ENCODE measurements at places on chromosomes 6 and 20.
A peak's percentile ranks its signal among the peaks of the same experiment; 100 is the strongest.

DNA sequence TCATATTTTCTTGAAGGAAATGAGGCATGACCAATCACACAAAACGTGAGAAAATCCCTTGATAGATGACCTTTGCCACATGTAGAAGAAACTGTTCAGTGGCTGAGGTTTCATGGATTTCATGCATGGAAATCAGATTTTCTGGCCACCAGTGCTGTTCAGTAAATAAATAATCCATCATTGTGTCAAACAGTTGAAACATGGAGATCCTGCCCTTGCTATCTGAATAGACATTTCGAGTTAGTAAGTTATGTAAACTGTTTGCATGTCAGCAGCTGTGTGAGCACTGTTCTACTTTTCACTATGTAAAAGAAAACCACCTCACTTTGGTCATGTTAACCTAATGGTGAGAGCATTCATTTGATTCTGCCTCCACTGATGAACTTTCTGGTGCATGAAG is 793.9 kb upstream of the EPHA7 start:
- no peak for DNase-seq

- DNase-seq: no peak
Observed at GRCh38 chr6:1028723-1029122, 283.2 kb upstream of the FOXQ1 start.

GRCh38 chr20:4855097-4855496 is 133.4 kb downstream of the PRND start:
- no peak for DNase-seq

DNA sequence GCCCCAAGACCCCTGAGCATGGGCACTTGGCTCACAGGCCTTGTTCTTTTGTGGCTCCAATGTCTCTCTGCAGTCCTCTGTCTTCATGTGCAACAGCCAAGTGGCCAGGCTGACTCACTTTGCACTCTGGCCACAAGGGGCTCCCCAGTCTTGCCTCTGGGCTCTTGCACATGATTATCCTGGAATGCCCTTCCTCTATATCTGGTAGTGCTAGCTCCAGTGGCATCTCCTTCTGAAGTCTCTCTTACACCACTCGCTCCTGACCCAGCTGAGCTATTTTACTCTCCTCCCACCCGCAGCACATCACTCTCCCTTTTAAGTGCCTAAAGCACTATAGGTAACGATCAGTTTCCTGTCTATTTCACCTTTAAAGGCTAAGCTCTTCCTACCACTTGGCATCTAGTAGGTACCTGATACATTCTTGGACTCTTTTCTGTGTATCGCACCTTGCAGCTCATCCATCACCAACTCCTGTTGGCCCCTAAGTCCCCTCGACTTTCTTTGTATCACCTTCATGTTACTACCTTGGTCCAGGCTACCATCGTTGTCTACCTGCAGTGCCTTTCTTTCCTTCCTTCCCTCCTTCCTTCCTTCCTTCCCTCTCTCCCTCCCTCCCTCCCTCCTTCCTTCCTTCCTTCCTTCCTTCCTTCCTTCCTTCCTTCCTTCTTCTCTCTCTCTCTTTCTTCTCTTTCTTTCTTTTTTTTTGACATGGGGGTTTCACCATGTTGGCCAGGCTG is 211.9 kb upstream of the RNF24 start:
- peak; percentile 61 for DNase-seq

DNA sequence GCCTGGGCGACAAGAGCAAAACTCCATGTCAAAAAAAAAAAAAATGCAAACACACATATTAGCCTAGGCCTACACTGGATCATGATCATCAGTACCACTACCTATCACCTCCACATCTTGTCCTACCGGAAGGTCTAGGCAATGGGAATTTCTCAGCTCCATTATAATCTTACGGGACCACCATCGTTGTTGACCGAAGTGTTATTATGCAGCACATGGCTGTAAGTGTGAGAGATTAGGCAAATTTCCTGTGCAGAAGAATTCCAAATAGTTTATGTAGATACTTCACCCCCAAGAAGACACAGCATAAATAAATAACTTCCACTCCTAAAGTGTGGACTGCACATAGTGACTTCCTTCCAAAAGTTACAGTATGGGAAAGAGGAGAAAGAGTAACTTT is 16.8 kb upstream of the KIAA1755 start:
- DNase-seq: no peak

DNA sequence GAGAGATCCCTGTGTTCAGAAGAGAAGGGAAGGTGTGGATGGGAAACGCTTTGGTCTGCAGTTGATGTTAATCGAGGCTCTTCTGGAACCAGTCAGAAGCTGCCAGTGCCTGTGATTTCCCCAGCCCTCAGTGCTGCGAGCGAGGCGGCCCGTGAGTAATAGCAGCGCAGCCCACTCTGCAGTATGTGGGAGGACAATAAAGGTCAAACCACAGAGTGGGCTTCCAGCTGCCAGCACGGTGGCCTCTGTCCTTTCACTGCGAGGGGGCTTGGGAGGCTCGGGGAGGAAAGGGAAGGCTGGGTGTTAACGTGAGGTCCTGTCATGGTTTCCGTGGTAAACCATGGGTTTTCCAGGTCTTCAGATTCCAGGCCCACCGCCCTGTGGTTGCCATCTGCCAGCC is 32.3 kb upstream of the TAGAP start:
- DNase-seq: no peak

GRCh38 chr6:56905378-56905777 is 49.5 kb upstream of the BEND6 start:
- DNase-seq: no peak

DNA sequence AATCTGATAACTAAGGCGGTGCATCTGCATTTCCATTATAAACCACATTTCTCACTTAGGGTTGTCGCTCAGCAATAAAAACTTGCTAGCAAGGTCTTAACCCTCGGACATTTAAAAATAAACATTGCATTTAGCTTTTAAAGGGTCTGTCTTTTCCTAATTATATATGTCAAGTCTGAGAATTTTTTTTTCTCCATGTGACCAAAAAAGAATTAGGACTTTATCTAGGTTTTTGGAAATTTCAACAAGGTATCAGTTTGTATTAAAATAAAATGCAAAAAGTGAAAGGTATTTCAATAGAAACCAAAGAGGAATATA is 198.1 kb downstream of the FOXA2 start:
- no peak for DNase-seq

GRCh38 chr20:62896526-62896925 is 29.8 kb downstream of the DIDO1 start:
- DNase-seq: no peak

- no peak for DNase-seq
Observed at GRCh38 chr6:44730771-44731391, 343.4 kb downstream of the CDC5L start.

DNA sequence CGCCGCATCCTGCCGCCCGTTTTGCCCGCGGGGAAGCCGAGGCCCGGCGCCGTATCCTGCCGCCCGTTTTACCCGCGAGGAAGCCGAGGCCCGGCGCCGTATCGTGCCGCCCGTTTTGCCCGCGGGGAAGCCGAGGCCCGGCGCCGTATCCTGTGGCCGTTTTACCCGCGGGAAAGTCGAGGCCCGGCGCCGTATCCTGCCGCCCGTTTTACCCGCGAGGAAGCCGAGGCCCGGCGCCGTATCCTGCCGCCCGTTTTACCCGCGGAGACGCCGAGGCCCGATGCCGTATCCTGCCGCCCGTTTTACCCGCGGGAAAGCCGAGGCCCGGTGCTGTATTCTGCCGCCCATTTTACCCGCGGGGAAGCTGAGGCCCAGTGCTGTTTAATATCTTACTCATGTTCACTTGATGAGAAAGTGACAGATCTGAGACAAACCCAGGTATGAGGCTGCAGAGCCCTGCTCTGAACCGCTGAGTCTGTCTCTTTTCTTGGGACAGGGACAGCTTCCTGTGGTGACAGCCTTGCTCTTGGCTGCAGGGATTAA is 129.4 kb downstream of the CDH26 start:
- no peak for DNase-seq

DNA sequence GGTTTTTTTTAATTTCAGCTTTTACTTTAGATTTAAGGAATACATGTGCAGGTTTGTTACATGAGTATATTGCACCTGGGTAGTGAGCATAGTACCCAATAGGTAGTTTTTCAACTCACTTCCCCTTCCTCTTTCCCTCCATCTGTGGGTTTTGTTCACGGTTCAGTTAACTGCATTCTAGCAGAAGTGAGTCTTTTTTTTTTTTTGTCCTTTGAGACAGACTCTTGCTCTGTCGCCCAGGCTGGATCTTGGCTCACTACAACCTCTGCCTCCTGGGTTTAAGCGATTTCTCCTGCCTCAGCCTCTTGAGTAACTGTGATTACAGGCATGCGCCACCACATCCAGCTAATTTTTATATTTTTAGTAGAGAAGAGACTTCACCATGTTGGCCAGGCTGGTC is 8.7 kb downstream of the UBR2 start:
- peak; percentile 25 for DNase-seq

- no peak for DNase-seq
Observed at GRCh38 chr6:88378639-88379038, 212.5 kb upstream of the CNR1 start.

DNA sequence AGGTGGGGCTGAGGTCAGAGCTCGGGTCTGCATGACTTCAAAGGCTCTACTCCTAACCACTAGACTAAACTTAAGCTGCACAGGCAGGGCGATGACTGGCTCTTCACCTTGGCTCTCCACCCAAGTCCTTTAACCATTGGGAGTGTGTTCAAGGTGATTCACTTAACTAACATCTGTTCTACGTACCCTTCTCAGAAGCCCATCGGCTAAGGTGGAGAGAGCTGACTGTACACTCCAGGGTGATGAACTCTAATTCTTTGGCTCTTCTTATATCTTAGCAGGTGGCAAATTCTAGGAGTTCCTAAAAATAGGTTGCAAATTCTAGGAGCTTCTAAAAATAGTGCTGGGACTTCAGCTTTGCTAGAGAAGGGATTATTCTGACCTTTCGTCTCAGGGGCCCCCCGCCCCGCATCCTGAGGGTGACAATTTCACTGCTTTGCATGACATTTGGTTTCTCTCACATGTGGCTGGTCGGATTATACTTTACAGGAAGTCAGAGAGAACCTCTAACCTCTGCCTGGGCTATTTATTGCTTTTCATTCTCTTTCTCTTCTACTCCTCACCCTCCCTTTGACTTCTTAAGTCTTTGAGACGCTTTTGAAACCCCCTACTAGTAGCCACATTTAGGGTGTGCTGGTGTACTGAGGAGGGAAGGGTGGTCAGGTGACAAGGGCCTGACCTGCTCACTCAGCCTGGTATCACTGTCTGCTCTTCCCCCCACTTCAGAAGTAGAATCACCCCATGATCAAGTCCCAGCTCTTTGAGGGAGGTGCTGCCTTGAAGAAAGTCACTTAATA is 55.5 kb downstream of the PRDM1 start:
- no peak for DNase-seq

- DNase-seq: no peak
Observed at GRCh38 chr20:33693741-33694638, 7.8 kb upstream of the E2F1 start.

- no peak for DNase-seq
Observed at GRCh38 chr6:116966675-116967576, 89.9 kb downstream of the RFX6 start.

GRCh38 chr6:128046033-128046432 is 145.2 kb upstream of the THEMIS start:
- no peak for DNase-seq

DNA sequence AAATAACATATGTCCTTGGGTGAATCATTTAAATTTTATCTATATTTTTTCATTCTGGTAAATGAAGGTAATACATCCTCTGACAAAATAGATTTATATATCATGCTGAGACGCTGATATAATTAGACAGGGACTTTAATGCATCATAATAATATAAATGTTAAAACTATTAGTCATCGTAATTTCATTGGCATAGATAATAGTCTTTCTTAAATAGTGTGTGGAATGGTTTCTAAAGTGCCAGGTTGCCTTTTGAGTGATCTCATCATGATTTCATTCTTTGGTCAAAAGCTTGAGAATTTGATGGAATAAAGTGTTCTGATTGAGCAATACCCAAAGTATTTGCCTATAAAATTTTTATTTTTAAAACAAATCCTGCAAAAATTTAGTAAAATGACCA is 43.2 kb upstream of the BMP5 start:
- DNase-seq: no peak

DNA sequence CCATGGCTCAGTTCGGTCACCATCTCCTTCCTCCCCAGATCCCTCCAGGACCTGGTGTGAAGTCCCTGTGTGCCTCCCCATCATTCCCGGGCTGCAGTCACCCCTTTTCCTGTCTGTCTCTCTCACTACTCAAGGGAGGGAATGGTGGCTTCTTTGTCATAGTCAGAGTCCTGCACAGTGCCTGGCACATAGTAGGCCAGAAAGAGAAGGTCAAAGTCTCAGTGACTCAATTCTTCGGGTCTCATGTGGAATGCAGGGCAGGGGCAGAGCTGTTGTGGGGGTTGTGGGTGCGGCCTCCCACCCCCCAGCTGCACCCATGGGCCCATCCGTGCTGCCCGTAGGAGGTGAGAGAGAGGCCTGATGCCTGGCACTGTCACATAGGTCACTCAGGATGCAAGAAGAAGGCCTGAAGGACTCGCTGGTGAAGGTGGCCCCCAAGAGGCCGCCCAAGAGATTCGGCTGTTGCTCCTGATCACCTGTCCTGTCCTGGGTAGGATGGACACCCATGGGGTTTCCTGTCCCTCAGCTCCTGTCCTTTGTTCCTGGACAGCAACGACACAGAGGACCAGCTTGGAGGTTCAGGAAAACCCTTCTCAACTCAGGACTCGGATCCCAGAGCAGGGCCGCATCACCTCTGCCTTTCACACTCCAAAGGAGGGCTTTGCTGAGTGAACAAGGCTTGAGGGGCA is 34.1 kb downstream of the RAB44 start:
- no peak for DNase-seq

DNA sequence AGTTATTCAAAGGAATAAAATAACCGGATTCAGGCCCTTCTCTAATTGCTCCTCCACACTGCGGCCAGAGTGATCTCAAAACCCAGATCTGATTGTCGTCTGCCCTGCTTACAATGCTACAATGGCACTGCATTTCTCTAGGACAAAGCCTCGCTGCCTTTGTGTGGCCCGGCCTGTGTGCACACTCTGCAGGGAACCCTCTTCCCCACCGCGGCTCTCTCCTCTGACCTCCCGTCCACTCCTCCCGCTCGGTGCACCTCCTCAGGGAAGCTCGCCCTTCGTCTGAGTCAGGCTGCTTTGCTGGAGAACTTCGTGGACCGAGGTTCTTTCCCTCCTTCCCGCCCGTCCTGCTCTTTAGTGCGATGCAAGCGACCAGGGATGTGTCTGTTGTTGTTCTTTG is 101.6 kb upstream of the SNX9 start:
- DNase-seq: no peak

DNA sequence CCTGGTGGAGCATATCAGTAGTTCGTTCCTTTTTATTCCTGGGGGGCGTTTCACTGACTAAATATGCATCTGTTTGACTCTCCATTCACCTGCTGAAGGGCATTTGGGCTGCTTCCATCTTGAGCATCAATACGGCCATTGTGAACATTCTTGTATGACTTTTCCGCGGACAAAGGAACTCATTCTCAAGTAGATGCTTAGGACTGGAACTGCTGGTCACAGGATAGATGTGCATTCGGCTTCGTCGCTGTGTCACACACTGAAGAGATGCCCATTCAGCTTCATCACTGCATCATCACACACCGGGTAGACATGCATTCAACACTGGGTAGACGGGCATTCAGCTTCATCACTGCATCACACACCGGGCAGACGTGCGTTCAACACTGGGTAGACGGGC is 95.3 kb downstream of the TAF4 start:
- no peak for DNase-seq

GRCh38 chr6:168132531-168133167 is 53.6 kb upstream of the FRMD1 start:
- peak; percentile 43 for DNase-seq

Measured in erythroblast (primary cell).